ENCODE measurements at places on chromosomes 16 and 17. TPM values are rescaled to one million over a fixed set of nuclear protein-coding genes. Genes with fewer than 3 reads are reported as not detected.

DNA sequence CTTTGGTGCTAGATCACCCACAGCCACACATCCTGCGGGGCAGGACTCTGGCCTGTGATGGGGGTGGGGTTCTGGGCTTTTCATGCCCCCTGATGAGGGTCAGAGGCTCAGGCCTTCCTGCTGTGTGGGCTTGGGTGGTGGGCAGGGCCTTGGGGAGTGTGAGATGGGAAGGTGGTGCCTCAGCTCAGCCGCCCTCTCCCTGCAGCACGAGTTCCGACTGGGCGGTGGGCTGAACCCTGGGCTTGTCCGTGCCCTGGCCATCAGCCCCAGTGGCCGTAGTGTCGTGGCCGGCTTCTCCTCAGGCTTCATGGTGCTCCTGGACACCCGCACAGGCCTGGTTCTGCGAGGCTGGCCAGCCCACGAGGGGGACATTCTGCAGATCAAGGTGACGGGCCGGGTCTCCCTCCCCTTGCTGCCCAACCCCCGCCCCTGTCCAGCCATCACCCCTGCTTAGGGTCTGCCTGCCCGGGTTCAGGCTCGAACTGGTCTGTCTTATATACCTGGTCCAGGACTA, 6.8 kb upstream of the SERPINF2 start:
- DNase-seq: no peak

DNA sequence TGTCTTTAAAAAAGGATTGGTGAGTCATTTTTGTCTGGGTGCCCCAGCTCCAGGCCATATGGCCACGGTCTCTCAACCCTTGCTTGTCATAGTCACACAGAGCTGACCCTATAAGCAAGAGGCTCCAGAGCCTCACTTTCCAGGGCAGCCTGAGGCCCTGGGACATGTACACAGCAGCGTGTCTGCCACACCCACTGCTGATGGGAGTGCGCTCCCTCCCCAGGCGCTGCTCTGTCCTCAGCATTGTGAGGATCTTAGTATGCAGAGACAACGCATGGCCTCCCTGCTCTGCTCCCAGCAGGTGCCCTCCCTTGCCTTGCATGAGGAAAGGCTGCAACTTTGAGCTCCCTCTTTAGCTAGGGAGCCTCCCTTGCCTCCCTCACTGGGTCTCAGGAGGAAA, 80.8 kb upstream of the CRHR1 start:
- peak; percentile 45 for DNase-seq

DNA sequence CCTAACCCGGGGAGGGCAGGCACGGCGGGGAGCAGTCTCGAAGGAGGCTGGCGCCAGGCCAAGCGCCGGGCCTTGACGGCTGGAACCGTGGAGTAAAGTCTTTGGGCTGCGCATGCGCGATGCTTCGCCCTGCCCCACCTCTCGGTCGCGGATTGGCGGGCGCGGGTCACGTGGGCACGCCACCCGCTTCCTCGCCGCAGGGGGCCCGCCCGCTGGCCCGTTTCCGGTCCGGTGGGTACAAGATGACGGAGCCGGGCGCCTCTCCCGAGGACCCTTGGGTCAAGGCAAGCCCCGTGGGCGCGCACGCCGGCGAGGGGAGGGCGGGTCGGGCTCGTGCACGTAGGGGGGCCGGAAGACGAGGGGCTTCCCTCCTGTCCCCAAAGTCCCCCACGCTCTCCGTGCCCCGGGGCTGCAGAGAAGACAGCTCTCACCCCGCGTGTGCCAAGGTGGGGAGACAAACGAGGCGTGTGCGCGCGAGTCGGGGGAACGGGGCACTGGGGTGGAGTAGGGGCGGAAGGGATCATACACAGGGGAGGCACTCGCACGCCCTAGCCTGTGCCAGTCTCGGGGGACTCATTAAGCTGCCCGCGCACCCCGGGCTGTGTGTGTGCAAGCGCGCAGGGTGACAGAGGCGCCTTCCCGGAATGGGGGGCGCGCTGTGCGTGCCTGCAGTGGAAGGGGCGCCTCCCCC, at the start of gene MLX:
MLX (plus strand) TSS at position 218 of the 691 bp plus-strand sequence; CDS start at position 243, 25 bp downstream.
- DNase-seq: peak; percentile 98

- no peak for DNase-seq
Observed at GRCh38 chr16:81816351-81816750, 37.3 kb downstream of the PLCG2 start.

DNA sequence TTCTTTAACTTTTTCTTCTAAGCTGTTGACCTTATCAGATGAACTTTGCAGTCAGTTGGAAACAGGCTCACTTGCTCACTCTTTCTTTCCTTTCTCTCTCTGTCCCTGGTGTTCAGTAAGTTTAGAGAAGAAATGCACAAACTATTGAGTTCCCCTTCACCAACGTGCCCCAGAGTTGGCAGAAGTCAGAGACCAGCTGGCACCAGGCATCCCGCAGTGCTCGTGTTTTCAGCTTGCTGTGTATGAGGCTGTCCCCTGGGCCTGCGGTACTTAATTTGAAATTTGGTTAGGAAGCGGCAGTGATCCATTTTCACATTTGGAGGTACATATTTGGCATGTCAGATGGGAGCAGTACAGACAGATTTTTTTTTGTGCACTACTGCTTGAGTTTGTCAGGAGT, 258.6 kb downstream of the SNX29 start:
- DNase-seq: no peak

GRCh38 chr17:964876-965275, 14.7 kb downstream of the NXN start:
- DNase-seq: no peak

DNA sequence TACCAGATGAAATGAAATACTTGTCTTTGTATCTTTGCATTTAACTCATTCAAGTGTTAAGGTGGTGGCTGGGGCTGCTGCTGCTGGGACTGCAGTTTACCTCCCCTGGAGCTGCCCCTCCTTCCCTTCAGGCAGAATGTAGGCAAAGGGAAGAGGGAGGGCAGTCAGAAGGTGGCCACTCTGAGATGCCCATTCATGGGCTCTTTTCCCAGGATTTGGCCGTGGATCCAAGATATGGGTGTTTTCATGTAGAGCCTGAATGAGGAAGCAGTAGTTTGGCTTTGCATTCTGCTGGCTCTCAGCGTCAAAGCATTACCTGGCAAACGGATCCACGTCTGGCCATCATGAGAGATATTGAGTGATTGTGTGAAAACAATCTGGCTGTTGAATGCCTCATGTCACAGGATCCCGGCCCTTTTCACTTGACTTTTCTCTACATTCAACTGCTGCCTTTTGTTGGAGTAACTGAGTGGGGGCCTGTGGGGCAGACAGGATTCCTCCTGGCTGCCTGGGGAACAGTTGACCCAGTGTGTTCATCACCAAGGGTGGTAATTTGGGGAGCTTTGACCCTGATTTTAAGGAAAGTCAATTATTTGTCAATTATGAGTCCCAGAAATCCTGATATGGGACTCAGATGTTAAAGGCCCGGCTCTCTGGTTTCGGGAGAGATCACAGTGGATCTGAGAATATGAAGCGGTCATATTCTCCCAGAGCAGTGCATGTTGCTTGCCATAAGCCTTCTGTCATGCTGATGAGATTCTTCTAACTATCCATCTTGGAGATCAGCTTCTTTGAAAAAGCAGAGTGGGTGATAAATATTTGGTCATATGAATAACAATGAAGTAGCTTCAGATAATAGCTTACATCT, 236.8 kb downstream of the IRX3 start:
- DNase-seq: no peak

DNA sequence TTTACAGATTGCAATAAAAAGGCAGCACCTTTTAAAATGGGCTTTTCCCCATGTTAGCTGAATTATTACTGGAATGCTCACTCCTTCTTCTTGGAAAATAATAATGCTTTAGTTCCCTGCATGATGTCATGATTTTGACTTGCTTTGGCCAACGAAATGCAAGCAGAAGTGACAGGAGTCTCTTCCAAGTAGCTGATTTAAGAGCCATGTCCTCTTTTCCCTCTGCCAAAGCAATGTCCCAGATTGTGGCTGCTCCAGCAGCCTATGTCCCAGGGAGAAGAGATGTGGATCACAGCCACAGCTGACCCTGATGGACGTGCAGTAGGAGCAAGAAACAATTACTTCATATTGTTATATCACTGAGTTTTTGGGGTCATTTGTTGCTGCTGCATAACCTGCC, 246.6 kb downstream of the HAPSTR1 start:
- DNase-seq: no peak

DNA sequence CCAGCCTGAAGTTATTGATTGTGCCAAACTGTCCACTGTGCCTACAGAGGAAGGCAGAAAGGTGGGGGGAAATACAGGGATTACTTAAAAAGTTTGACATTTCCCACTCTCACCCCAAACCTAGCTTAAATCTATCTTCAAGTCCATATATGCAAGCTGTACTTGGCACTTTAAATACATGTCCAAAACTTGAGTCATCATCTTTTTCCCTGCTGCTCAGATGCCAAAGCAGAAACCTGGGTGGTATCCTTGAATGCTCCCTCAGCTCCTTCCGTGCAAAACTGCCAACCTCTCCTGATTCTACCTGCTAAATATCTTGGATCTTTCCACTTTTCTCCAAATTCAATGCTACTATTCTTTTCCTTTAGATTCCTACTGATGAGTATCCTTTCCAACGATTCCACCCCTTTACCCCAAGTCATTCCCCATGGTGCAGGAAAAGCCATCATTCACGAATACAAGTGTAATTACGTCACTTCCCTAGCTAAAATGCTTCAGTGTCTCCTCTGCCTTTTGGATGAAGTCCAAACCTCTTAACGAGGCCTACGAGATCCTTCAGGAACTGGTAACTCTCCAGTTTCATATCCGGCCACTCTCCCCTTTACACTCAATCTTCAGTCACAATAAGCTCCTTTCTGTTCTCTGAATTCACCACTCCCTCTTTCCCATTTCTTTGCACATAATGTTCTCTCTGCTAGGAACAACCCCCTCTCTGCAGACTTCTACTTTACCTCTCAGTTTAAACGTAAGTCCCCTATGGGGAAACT, 9.3 kb downstream of the BECN1 start:
- DNase-seq: no peak

Gene ANKRD40CL
- total RNA-seq: not detected

All from posterior vena cava (tissue), 2 donors.